CD4-positive, alpha-beta T cell treated with Interleukin-4 for 4 hours (primary cell): ENCODE measurements at places on chromosomes 12 and 14.

DNA sequence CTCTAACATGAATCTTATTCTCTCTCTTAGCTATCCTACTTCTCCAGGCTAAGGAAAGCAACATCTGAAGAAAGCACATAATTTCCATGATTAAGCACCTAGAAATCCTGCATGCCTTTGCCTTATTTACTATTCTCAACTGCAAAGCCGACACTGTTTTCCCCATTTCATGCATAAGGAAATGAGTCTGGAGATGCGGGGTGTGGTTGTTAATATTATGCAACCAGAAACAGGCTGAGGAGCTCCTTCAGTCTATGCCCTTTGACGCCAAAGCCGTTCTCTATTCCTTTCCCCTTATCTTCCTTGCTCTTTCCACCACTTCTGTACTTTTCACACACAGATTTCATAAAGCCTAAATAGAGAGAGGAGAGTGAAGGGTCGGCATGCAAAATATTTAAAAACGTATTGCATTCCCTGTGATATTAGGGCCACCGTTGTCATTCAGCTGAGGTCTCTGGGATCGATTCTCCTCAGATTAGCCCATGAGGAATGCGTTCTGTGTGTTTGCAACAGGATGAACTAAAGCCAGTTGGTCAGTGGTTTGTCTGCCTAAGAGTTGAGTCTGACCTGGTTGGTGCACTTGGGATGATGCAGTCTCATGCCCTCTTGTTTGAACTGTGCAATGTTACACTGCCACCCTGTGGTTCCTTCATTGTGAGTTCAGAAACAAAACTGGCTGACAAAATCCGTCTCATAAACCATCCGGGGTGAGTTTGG, 53.1 kb upstream of the PLEKHG7 start:
- peak; percentile 73 for DNase-seq

DNA sequence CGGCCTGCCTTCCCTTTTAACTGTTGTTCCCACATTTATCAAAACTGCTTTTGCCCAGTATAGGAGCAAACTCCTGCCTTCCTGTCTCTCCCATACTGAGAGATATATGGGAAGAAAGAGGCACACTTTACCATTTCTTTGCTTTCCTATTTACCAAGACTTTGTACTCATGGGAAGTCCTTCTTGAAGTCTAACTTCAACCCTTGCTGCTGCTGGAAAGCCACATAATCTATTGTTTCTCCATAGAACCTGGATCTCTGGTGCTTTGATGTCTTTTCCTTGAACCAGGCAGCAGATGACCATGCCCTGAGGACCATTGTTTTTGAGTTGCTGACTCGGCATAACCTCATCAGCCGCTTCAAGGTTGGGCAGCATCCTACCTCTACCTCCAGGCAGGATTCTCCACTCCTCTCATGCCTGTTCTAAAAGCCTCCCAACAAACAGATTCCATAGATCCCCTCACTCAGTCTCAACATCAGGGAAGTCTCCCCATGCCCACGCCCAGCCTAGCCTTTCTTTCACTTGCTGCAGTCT, 18.4 kb downstream of the PPP1R1A start:
- DNase-seq, result no peak

GRCh38 chr12:94203181-94203546, 54.8 kb downstream of the PLXNC1 start:
- no peak for DNase-seq

GRCh38 chr14:97413022-97413539, 615.9 kb downstream of the VRK1 start:
- no peak for DNase-seq

GRCh38 chr12:6632026-6632983, 3.5 kb downstream of the LPAR5 start:
- peak; percentile 68 for DNase-seq

GRCh38 chr14:89720741-89721729, 233.5 kb downstream of the EFCAB11 start:
- peak; percentile 95 for DNase-seq

- no peak for DNase-seq
Observed at GRCh38 chr12:69067713-69068112, 134.7 kb upstream of the CPM start.

DNA sequence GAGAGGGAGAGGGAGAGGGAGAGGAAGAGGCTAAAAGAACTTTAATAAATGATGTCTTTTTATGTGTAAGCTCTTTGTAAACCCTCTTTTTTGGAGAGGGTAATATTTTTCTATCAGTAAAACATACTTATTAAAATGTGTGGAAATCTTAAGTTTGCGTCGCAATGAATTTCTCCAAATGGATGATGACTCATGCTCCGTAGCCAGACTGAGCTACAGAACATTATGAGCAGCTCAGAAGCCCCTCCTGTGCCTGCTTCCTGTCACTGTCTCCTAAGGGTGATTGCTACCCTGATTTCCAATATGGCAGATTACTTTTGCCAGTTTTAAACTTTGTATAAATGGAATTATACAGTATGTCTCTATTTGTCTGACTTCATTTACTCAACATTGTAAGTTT, 13.0 kb upstream of the PYGL start:
- no peak for DNase-seq

DNA sequence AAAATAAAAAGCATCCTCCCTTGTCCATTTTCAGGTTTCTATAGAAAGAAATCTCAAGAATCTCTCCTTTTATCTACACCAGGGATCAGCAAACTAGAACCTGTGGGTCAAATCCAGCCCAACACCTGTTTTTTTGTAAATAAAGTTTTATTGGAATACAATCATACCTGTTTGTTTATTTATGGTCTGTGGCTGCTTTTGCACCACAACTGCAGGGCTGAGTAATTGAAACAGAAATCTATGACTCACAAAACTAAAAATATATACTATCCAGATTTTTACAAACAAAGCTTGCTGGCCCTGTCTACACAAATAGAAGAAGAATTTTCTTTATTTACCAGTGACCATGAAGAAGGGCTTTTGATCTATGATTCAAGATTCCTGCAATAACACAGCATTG, 95.1 kb upstream of the COCH start:
- DNase-seq, result no peak

- DNase-seq, result no peak
Observed at GRCh38 chr12:77592836-77593235, 237.9 kb upstream of the NAV3 start.

- DNase-seq, result no peak
Observed at GRCh38 chr14:87155856-87156488, 837.0 kb downstream of the GALC start.

- DNase-seq, result no peak
Observed at GRCh38 chr14:97074456-97074855, 277.3 kb downstream of the VRK1 start.

DNA sequence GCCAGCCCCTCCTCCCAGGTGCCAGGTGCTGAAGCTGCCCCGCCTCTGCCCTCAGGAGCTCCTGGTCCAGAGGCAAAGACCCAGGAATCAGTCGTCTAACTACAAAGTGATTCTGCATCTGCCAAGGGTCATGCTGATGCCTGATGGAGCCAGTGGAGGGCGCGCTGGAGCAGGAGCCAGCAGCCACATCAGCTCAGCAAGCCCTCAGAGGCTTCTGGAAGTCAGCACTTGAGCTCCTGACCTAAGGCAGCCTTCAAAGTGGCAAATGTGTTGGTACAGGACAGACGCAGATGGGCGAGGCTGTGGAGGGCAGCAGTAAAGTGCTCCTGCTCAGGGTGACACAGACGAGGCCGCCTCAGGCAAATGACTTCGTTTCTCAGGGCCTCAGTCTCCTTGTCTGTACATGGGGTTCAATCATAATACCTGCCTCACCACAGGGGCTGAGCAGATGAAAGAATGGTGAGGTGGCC, 10.9 kb downstream of the C12orf43 start:
- DNase-seq, result peak; percentile 50

- DNase-seq, result peak; percentile 24
Observed at GRCh38 chr14:99687284-99688209, 3.4 kb downstream of the CYP46A1 start.

GRCh38 chr14:69327507-69327906, 67.5 kb downstream of the GALNT16 start:
- DNase-seq, result no peak

DNA sequence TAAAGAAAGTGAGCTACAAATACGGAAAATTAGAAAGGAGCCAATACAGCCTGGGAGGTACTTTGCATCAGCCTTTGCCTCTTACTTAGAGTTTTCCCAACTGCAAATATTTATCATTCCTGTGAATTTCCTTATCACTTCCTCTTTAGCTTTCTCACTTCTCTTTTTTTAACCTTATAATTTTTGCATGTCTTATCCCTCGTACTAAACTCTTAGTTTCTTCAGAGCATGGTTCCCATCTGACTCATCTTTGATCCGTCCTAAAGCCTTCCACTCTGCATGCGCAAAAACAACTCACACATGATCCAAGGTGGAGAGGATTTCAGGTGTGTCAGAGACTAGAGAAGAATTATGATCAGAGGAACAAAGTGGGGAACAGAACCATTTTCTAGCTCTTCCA, 9.6 kb upstream of the SNAPC1 start:
- no peak for DNase-seq

DNA sequence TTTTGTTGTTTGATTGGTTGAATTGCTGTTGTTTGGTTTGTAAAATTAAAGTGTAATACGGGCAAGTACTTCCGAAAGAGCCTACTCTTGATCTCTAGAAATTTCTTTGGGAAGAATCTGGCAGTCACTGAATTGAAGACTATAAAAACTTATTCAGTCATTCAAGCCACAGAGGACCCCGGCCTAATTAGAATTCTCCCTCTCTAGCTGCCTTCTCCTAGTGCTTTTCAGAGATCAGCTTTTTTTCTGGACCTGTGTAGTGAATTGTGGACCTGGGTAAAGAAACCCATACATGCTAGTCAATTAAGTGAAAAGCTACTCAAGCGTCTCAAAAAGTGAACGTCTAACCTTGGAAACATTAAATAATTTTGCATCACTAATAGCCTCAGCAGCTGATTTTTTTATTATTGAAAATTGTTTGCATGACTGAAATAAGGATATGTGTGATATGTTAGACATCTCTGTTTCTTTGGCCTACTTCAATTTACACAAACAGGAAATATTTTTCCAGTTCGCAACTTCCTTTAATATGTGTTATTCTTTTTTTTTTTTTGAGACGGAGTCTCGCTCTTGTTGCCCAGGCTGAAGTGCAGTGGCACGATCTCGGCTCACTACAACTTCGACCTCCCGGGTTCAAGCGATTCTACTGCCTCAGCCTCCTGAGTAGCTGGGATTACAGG, 27.2 kb downstream of the EFCAB11 start:
- no peak for DNase-seq

- DNase-seq, result no peak
Observed at GRCh38 chr12:109531411-109531810, 41.9 kb downstream of the MMAB start.

GRCh38 chr14:89695846-89696245, 258.7 kb downstream of the EFCAB11 start:
- no peak for DNase-seq

DNA sequence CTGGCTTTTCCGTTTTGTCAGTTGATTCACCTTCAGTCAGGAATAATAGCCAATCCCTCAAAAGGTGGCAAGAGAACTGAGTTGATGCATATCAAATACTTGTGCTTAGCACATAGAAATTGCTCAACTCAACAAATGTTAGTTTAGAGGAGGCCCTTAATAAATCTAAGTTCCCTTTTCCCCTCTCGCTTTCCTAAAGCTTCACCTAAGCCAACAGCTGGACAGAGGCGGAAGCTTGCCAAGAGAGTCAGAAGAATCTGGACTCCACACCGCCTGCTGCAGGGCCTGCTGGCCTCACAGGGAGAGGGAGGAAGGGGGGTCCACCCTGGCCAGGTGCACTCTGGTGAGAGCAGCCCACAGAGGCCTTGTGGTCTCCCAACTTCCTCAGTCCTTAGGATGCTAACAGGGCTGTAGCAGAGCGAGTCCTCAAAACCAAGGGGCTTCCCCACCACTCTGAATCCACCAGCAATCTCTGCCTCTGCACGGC, 213.1 kb downstream of the CHST11 start:
- DNase-seq, result no peak

- DNase-seq, result no peak
Observed at GRCh38 chr14:88551980-88552431, 2.8 kb downstream of the PTPN21 start.

- DNase-seq, result no peak
Observed at GRCh38 chr12:122886851-122887818, 8.8 kb downstream of the VPS37B start.
